ENCODE measurements at places on chromosomes 2 and 18.

- no peak for DNase-seq
These were observed 12.3 kb downstream of the CALCRL start for GRCh38 chr2:187435756-187436155.

DNA sequence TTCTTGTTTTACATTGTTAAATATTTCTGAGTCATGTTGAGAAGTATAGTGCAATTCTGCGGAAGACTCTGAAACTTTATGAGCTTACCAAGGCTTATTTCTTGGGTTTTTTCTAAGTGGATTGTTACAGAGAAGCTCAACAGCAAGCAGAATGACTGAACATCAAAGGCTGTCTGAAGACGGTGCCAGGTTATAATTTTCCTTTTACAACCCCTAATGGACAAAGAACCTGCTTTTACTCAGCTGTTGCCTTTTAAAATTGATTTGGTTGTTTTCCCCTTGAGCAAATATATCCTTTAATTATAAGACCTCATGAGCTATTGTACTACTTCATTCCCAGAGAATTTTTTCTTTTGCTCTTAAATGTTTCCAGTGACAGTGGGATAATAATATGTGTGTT lies 41.6 kb downstream of the LAMA3 start:
- no peak for DNase-seq

- DNase-seq: no peak
These were observed 155.5 kb downstream of the TMEM247 start for GRCh38 chr2:46634905-46635304.

GRCh38 chr2:240876475-240877251 lies 8.0 kb downstream of the AGXT start:
- no peak for DNase-seq

DNA sequence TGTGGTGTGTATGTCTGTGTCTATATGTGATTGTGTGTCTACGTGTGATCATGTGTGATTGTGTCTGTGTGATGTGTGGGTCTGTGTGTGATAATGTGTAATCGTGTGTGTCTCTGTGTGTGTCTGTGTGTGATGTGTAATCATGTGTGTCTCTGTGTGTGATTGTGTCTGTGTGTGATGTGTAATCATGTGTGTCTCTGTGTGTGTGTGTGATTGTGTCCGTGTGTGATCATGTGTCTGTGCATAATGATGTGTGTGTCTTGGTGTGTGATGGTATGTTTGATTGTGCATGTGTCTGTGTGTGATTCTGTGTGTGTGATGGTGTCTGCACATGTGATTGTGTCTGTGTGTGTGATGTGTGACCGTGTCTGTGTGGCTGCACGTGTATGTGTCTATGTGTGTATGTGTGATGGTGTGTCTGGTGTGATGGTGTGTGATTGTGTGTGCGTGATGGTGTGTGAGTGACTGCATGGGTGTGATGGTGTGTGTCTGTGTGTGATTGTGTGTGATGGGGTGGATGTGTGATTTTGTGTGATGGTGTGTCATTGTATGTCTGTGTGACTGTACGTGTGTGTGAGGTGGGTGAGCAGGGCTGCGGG lies 78.9 kb downstream of the RTP5 start:
- DNase-seq: no peak

GRCh38 chr2:39780825-39781600 lies 2.0 kb upstream of the THUMPD2 start:
- DNase-seq: no peak

- DNase-seq: no peak
These were observed 489.6 kb downstream of the SLC4A3 start for GRCh38 chr2:220117025-220117424.

DNA sequence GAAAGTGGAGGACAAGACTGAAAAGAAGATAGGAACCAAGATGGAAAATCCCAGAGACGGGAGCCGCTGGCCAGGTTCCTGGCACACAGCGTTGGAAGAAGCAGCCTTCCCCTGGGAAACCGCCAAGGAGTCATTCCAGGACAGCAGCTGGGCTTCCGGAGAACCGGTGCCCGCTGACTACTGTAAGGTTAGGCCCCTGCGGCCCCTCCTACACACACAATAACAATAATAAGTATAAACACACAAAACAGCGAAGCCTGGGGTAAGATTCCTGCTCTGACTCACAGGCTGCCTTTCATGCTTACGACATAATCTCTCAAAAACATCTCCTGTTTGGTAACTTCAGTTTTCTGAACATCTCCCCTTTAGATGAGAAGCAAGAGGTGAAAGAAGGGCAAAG lies 28.1 kb upstream of the MYCN start:
- no peak for DNase-seq

- no peak for DNase-seq
These were observed 46.2 kb downstream of the UGGT1 start for GRCh38 chr2:128137094-128137616.

DNA sequence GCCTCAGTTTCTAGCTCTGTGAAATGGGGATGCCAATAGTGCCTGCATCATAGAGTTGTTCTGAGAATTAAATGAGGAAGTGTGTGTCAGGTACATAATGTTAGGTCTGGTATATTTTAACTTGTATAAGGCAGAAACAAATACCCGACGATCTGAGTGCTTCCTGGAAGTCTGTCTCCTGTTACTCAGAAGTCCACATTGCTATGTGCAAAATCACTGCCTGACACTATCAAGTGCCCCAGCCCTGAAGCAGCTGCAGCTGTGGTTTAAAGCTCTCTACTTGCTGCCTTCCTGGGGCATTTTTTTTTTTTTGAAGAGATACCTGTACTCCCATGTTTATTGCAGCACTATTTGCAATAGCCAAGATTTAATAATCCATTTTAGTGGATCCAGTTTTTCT lies 125.3 kb downstream of the SLC4A3 start:
- no peak for DNase-seq

GRCh38 chr2:238845583-238846377 lies 2.1 kb upstream of the TWIST2 start:
- DNase-seq: no peak

DNA sequence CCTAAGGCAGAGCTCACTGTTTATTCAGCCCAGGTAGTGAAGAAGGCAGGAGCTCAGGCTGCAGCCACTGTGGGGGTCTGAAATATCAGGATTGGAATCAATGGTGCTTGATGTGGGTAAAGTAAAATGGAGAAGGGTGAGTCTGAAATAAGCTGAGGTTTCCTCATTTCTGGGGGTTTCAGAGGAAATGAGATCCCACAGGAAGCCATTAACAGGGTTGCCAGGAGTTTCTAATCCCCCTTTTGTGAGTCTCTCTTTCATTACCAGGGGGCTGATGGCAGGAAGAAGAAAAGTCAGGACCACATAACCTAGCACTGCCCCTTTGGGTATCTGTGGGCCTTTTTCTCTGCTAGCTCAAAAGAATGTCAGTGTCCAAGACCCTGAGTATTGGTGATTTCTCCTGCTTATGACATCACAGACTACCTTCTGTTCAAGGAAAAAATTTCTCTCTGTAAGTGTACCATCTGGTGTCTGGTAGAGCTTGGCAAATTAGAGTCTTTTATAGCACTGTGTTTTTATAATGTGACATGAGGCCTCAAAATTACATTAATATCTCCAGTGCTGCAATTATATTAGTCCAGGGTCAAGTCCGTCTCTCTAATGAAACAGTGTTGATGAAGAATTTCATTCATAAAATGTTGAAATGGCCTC lies 56.0 kb downstream of the LBH start:
- no peak for DNase-seq

- no peak for DNase-seq
These were observed 173.9 kb upstream of the CXCR4 start for GRCh38 chr2:136291871-136292270.

DNA sequence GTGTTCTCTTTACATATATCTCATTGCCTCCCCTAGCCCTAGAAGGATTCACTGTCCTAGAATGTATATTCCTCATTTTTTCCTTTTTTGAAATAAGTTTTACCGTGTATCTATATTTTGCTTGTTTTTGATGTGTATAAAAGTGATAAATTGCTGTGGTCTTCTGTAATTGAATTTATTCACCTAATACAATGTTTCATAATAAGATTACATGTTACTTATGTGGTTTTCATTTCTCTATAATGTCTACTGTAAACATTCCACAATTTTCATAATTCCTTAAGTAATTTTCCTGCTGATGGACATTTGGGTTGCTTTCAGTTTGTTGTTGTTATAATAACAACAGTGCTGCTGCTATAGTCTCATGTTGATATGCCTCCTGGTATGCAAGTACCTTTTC lies 118.2 kb downstream of the PHLPP1 start:
- no peak for DNase-seq

GRCh38 chr2:42513252-42513918 lies 19.6 kb upstream of the KCNG3 start:
- DNase-seq: no peak

DNA sequence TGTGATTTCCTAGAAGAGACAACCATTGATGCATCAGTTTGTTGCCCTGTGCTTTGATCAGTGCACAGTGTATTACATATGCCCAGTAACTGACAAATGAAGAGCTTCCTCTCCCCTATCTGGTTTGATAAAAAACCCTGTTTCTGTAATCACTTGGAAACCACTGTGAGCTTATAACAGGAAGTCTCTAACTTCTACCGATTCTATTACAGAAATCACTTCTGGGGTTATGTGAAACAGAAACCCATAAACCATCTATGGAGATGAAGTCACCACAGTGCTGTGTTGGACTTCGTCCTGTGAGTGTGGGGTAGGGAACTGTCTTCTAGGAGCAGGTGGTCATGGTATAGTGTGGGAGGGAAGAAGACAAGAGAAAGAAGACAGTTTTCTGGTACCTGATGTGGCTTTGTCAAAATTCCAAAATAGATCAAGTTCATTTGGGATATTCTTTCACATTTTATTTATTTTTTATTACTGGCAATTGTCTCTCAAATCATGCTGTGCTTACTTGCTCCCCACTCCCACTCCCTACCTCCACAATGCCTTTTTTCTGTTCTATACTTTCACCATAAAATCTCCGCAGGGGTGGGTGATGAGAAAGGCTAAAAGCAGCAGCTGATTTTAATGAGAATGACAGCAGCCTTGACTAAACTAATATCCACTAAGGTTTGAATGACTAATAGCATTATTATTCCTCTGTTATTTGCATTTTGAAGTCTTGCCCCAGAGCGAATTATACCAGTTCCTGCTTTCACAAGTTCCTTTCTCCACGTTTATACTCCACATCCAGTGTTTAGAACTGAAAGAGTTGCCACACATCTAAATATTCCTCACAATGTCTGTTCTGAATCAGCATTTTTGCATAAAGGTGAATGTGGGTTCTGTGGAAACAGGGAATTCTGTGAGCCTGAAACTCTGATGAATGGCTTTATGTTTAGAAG lies 41.7 kb upstream of the RND3 start:
- DNase-seq: no peak

- no peak for DNase-seq
These were observed 49.5 kb upstream of the DTNA start for GRCh38 chr18:34660572-34660971.

- DNase-seq: no peak
These were observed 23.9 kb downstream of the IAH1 start for GRCh38 chr2:9498210-9498609.

DNA sequence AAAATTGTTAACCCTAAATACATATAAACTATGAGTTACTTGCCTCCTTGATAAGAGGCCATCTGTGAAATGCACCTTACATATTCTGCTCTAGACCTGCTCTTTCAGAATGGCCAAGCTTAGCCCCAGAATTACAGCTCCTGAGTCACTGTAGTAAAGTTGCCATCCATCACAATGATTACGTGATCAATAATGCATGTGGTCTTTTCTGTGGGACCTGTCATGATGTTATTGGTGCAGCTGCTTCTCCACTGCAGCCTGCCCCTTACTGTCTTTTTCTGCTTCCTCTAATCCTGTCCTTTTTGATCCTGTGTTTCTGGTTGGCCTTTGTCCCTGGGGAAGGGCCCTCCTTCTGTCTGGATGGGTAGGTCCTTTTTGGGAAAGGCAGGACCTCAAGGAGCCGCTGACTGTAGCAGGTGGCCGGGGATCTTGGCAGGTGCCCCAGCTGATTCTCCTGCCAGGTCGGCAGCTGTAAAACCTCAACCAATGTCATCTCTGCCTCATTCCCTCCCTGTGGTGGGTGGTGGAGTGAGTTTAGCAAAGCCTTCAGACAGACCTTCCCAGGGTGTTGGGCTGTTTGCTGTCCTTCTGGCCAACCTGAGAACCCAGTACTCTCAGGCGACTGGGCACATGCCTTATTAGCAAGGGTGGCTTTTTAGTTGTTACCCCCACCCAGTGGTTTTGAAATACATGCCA lies 126.2 kb upstream of the EML6 start:
- DNase-seq: no peak

DNA sequence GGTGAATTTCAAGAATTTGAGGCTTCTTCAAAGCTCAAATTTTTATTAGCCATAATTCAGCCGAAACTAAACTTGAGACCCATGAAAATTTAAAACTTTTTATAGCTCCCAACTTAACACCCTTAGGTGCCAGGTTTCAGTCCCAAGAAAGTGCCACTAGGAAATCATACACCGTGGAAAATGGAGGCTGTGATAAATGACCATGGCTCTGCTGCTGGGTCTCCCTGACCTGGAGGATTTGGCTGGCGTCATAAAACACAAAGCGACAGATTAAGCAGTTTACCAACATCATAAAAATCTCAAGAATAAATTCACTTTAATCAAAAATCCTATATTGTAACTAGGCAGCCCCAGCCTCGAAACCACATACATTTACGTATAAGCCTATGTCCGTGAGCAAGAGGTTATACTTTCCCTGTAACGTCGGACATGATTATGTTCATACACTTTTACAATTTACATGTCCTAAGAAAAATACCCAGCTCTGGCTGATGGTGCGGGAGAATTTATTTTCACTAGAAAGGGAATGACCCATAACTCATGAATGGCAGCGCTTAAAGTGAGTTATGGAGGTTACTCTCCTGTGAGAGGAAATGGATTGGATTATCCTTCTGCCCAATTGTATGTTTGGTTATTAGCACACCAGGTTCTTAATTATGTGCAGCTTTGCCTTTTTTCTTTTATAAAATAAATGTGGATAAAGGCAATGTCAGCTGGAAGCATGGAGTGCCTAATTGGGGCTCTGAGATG lies 329.4 kb downstream of the AGPS start:
- no peak for DNase-seq

DNA sequence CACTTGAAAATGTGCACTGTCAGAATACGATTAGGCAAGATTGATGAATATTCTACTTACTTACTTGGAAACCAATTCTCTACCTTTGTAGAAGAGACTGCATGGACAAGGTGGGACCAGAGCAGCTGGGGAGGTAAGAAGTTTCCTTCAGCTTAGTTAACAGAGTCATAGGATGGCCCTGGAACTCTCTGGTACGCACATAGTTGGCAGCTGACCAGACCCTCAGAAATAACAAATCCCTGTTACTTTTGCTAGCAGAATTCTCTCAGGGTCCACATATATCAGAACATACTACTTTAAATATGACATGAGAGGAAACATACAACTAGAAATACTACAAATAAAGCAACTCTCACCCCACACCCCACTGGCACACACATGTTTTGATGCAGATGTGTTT lies 24.8 kb upstream of the STAT1 start:
- DNase-seq: no peak

Data from activated CD8-positive, alpha-beta memory T cell treated with anti-CD3 and anti-CD28 coated beads, Interleukin-2, amount 50 U/mL, for 48 hours (primary cell).